NAMALWA (cell line): ENCODE measurements at places on chromosomes 3 and 15.

DNA sequence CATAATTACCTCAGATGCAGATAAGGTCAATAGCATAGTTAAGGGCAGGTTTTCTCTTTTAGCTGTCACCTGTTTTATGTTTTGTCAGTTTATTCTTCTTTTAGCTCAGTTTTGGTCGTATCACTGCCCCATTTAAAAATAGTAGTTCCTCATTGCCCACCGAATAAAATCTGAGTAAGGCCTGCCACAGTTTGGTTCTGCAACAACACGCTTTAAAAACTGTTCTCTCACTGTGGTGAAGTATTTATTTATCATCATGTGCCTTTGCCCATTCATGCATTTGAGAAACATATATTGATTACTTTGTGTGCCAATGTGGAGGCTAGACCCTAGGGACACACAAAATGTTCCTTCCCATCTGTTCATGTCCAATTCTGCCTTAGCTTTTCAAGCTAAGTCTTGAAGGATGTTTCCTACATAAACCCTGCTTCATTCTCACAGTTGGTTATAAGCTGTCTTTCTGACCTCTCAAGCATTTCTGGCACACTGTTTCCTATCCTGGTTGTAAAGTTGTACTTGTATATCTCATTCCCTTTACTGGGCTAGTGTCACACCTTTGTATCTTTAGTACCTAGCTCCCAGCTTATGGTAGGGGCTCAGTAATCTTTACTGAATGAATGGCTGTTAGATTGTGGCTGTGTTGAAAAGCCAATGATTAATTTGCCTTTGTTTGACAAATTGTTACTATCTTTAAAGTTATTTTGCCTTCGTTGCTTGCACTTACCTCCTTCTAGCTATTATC lies 23.9 kb downstream of the AKAP13 start:
- DNase-seq: peak; percentile 87

DNA sequence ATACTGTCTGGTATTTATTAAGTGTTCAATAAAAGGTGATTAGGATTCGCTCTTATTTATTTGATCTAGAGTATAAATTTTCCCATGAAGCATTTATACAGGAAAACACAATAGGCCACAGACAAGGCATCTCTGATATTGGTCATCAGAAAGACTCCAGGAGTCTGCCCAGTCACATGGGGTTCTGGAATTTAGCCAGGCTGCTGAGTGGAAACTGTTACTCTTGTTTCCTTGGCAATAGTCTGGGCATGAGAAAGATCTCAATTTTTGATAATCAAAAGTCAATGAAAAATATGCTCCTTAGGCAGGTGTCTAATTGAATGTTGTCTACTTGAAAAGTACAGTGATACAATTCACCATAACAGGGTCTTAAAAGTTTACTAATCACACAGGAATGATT lies 161.2 kb downstream of the FRMD5 start:
- no peak for DNase-seq

DNA sequence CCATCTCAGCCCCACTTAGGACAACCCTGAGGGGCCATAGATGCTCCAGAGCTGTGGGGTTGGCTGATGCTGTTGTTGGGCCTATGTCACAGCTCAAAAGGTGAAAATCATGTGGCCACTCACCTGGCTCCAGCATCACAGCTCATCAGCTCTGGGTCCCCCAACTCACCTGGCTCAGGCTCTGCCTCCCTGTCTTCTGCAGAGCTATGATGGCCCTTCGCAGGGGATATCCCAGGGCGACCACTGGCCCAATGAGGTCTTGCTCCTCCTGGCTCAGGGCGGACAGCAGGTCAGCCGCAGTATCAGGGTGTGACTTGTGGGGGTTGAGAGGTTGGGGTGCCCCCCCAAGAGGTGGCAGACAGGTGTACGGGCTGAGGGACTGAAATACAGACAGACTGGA lies 15.7 kb downstream of the UBAP1L start:
- DNase-seq: no peak

DNA sequence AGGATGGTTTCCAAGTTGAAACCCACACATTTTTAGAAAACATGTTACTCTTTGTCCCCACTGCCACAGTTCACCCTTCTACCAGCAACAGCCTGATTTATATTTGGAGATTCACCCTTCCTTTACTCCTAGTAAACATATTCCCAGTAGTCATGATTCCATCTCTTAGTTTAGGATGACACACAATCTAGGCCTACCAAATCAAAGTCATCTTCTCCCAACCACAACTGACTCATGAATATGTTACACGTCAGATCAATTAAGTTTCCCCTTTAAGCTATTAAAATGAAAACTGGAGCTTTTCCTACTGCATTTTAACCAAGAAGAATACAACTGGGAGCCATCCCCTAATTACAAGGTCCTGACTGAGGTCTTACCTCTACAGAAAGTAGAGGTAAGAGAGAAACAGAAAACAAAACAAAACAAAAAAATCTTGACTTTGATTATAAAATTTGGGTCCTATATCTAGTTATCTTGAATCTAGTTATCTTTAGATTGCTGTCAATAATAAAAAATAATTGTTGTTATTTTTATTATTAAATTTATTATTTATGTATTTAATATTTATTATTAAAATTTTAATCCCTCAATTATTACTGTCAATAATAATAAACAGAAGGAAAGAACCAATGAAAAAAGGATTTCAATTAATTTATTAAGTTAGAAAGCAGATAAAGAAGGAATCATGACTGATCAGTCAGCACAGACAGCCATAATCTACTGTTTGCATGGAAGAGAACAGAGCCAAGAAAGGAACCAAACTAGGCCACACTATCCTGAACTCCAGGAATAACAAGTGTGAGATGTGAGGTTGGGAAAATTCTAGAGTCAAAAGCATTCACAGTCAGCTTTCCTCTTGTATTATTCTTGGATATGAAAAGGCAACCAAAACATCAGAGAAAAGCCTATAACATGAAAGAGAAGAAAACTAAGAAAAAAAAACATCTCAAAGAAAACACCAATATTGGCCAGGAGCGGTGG lies 12.5 kb downstream of the DPH6 start:
- no peak for DNase-seq

- DNase-seq: no peak
Observed at GRCh38 chr3:40229963-40230362, 79.5 kb upstream of the EIF1B start.
